Cardiac septum (tissue), 1 donor: ENCODE measurements at places on chromosomes 3 and 15. TPM values are rescaled to one million over a fixed set of nuclear protein-coding genes. Genes with fewer than 3 reads are reported as not detected.

REC114 gene
- total RNA-seq, result not detected

HEMK1 gene
- 14.4 TPM for total RNA-seq

ERICH6 gene
- 0.19 TPM for total RNA-seq

C3orf49 gene
- total RNA-seq, result not detected

CEMIP gene
- total RNA-seq, result 0.46 TPM

FSTL1 gene
- 140 TPM for total RNA-seq

XIRP1 gene
- 1,123 TPM for total RNA-seq

FRMD5 gene
- 69.1 TPM for total RNA-seq

GOLGA6A gene
- not detected for total RNA-seq

IGSF11 gene
- 1.8 TPM for total RNA-seq

CFAP20DC gene
- 0.08 TPM for total RNA-seq

SEMA3G gene
- 15.3 TPM for total RNA-seq

TMEM207 gene
- total RNA-seq, result not detected

SLC12A8 gene
- total RNA-seq, result 0.51 TPM

EDEM1 gene
- total RNA-seq, result 10.3 TPM

ATP13A5 gene
- not detected for total RNA-seq

WDR49 gene
- total RNA-seq, result 3.4 TPM

ITIH1 gene
- total RNA-seq, result 0.35 TPM

RBPMS2 gene
- total RNA-seq, result 242 TPM

RPL39L gene
- total RNA-seq, result 5.4 TPM

PGBD4 gene
- total RNA-seq, result 1.5 TPM

NANOGP8 gene
- total RNA-seq, result not detected
